RPMI7951 (cell line): ENCODE measurements at places on chromosomes 7 and 10. TPM values are rescaled to one million over a fixed set of nuclear protein-coding genes. Genes with fewer than 3 reads are reported as not detected.

- no peak for DNase-seq
These were observed 230.9 kb downstream of the TCERG1L start for GRCh38 chr10:131080571-131080970.

GRCh38 chr10:79490400-79491142 is 21.8 kb upstream of the EIF5AL1 start:
- DNase-seq: peak; percentile 57

GRCh38 chr7:134307320-134307719 is 9.4 kb downstream of the SLC35B4 start:
- no peak for DNase-seq

- no peak for DNase-seq
These were observed 22.8 kb downstream of the HEPACAM2 start for GRCh38 chr7:93203496-93203895.

- DNase-seq: no peak
These were observed 119.3 kb downstream of the BBS9 start for GRCh38 chr7:33248671-33249070.

- DNase-seq: no peak
These were observed 99.5 kb downstream of the MKI67 start for GRCh38 chr10:128026615-128027300.

- DNase-seq: no peak
These were observed 18.4 kb downstream of the IFT22 start for GRCh38 chr7:101303102-101303701.

DNA sequence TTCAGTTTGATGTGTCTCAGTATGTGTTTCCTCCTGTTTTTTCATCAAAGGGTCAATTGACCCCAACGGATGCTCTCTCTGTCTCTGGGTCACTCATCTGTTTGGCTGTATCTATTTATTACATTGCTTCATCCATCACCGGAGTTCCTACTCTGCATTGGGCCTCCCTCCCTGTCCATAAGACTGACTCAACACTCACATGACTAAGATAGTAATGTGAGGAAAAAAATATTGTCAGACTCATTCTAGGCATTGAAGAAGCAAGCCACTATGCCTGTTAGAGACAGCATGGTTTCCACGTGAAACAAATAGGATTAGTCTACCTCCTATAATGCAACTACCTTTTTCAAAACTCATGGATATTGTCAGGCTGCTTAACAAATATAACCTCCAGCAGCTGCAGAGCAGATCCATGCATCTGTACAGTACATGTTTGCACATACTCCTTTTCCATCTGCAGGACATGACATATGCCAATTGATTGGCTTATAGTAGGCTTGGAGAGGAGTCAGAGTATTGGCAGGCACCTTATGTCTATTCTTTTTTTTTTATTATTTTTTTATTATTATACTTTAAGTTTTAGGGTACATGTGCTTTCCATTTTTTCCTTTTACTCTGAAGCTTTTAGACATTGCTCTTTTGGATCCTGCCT is 275.2 kb downstream of the LRRTM3 start:
- no peak for DNase-seq

- DNase-seq: no peak
These were observed 31.5 kb downstream of the PHF14 start for GRCh38 chr7:11005202-11005601.

DNA sequence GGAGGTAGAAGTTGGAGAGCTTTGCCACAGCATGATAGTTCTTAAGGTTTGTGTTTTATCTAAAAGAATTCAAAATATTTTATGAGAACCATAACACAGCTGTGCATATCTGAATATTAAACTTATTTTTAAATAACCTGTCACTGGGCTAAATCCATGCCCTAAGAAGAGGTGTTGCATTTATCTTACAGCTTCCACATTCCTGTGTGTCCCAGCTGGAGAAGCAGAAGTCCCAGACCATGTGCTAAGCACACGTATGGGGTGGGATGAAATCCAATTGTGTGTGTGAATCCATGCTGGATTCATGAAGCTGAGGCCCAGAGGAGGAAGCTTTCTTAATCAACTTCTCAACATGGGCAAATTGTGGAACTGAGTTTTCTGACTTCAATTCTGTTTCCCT is 121.5 kb downstream of the PKD1L1 start:
- DNase-seq: no peak

- no peak for DNase-seq
These were observed 51.3 kb upstream of the FAM180A start for GRCh38 chr7:135799881-135800280.

DNA sequence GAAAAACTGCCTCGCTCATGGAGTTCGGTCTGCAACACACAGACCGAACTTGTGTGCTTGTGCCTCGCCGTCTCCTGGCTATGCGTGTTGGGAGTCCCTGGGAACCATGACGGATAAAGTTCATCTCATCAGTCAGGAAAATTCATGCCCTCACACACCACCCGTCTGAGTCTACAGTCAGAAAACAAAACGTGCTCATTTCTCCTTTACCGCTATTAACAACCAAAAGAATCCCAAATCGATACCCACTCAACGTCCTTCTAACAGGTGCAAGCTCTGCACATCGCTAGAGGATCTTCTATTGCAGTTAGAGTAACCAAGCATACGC is 13.6 kb downstream of the CNPY1 start:
- no peak for DNase-seq

- no peak for DNase-seq
These were observed 101.2 kb upstream of the ZNF716 start for GRCh38 chr7:57348646-57349269.

DNA sequence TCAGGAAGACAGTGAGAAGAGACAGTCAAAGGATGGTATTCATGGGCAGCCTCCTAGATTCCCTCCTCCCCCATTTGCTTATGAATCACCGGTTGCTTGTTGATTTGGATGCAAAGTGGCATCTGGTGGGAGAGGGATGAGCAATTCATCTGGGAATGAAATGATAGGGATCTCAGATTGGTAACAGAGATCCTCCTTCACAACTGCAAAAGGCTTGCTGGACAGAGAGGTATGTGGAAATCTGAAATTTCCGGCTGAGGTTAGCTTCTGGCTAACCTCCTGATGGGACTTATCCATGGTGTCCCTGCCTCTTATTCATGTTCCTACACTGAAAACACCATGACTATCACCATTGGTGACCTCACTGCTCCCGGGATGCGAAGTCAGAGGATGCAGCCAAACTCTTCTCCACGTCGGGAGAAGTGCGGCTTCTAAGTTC is 48.4 kb upstream of the PODXL start:
- DNase-seq: peak; percentile 100

GRCh38 chr7:39594988-39595620 is 28.3 kb upstream of the RALA start:
- DNase-seq: peak; percentile 45

- peak; percentile 31 for DNase-seq
These were observed 147.0 kb upstream of the FAM20C start for GRCh38 chr7:45106-46090.

DNA sequence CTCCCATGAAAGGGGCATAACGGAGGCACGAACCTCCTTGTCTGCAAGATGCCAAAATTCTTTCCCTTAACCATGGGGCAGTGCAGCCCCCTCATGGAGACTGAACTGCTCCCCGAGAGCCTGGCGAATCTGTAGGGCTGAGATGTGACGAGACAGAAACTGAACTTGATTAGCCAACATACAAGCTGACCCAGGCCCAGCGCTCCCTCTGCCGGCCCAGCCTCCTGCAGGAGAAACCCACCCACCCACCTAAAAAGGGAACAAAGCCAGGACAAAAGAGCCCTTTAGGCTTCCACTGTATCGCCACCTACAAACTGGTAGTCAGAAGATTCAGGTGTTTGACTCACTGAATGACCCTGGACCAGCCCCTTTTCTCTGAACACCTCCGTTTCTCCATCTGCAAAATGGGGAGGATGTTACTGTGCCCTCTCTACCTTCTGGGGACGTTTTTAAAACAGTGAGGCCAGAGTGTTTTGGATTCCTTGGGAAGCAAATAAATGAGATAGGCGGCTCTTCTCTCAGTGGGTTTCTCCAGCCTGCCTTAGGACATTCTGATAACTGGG is 58.4 kb downstream of the C10orf105 start:
- DNase-seq: no peak

DNA sequence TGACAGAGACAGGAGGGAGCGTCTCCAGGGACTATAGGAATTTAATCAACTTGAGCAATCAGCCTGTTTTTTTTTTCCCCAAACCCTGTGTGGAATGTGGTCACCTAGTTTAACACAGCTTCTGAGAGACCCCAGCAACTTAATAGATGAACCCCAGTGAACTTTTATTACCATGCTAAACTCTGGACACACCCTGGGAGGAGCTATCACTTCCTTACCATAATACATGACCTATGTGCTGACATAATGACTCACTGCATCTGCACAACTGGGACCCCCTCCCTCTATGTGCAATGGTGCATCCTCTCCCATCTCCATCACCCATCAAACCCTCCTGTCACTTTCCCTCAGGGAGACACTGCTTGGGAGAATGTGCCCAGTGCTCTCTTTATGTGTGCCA is 83.7 kb downstream of the EPC1 start:
- DNase-seq: no peak

- no peak for DNase-seq
These were observed 39.4 kb downstream of the BTBD16 start for GRCh38 chr10:122310311-122311050.

- no peak for DNase-seq
These were observed 79.2 kb downstream of the NEUROD6 start for GRCh38 chr7:31261341-31261740.

DNA sequence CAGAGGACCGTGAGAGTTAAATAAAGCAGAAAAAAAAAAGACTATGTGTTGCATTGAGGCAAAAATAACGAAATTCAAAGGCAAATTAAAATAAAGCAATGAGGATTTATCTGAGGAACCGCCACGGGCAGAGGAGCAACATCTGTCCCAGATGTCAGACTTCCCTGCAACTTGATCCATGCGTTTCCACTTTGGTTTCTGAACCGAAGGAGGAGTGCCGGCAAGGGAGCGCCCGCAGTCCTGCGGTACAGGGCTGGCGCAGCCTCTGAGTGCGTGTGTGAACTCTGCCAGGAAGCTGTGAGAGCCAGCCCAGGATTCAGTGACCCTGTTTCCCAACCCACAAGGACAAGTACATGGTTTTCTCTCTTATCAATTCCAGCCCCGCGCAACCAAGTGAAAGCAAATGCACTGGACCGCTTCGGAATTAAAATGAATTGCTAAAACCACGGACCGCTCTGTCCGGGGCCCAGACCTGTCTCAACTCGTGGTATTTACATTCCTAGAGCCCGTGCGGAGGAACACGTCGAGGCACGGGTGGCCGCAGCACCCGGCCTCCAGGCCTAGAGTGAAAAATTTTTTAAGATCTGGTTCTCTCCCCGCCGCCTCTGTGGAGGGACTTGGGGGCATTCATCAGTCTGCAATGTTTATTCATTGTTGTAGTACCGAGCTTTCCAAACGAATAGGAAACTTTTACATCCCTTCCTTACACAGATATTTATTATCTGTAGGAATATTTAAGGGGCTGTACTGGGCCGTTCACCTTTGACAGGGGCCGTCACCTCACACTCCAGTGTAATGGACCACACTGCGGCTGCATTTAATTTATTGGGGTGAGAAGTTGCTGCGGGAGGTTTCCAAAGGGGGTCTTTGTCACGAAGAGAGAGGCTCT is 291.5 kb upstream of the NFE2L3 start:
- DNase-seq: no peak

DNA sequence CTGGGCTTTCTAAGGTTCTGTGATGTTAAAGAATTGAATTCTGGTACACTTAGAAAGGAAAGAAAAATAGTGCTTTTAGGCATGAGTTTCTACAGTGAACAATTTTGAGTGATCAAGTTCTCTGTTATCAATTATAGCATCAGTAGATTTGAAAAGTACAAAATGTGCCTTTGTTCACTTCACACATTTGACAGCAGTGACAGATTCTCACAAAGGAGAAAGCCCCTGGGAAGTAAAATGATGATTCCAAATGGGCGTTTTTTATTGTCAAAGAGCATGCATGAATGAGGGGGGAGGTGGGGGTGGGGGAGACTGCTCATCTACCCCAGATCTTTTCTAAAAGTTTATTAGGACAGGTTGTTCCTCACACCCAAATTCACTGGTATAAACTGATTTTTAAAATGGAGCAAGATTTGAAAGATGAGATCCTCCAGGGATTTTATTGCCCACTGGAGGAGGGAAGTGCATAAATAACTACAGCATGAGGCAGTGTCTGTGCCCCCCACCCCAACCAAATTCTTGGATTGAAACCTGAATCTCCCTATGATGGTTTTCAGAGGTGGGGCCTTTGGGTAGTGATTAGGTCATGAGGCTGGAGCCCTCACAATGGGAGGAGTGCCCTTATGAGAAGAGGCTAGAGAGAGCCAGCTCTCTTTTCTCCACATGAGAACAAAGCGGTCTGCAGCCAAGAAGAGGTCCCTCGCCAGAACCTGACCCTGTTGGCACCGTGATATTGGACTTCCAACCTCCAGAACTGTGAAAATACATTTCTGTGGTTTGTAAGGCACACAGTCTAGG is 79.5 kb downstream of the AOAH start:
- DNase-seq: no peak

GRCh38 chr7:23022258-23022769 is 8.4 kb upstream of the HYCC1 start:
- DNase-seq: peak; percentile 92

- no peak for DNase-seq
These were observed 264.5 kb downstream of the GATA3 start for GRCh38 chr10:8318956-8319355.

DNA sequence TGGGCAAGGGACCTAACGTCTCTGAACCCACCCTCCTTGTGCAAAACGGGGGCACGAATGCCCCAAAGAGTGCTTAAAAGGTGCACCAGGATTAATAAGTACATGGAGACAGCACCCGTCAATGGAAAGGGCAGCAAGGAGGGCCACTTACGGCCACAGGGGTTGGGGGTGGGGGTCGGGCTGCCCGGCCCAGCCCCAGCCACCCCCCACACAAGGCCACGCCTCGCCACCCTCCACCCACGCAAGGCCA is 213.4 kb downstream of the MAD1L1 start:
- no peak for DNase-seq

DNA sequence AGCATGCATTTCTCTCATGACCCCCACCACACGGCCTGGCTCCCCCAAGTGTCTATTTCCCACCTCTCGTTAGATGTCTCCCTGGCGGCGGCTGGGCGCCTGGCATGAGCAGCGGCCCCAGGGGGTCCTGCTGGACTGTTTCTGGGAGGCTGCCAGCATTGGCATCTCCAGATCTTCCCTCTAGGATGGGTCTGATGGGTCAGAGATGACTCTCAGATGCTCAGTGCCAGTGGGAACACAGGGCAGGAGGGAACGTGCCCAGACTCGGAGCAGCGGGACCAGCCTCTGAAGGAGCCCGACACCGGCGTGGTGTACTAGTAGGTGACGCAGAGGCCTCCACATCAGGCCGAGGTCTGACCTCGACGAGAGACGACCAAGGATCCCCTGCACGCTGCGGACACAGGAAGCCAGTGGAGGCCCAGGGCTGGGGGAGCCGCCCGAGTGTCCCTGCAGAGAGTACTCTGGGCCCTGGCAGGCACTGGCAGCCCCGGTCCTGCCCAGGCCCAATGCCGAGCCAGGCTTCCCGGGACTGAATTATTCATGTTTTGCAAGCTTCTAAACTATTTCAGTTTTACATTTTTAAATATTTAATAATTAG is 238.8 kb downstream of the ELFN1 start:
- no peak for DNase-seq

Gene HOGA1
- 0.24 and 0.78 TPM in 2 replicates for total RNA-seq

Gene RRP12
- total RNA-seq: 13.4 and 15.4 TPM in 2 replicates

Gene SUGCT
- 10.7 and 12.4 TPM in 2 replicates for total RNA-seq

Gene FAM237B
- total RNA-seq: not detected in 2 replicates

Gene NPY4R2
- 0.10 TPM in 1 of 2 replicates, not detected in the other for total RNA-seq

Gene TBXAS1
- 2.4 and 3.5 TPM in 2 replicates for total RNA-seq

Gene GNG11
- 264 and 265 TPM in 2 replicates for total RNA-seq
